Temporal lobe (tissue), 4 donors: ENCODE measurements at places on chromosomes 7 and 10. TPM values are rescaled to one million over a fixed set of nuclear protein-coding genes. Genes with fewer than 3 reads are reported as not detected.

Gene ASIC3
- 1.2 TPM for total RNA-seq

Gene DYNC1I1
- 147 TPM for total RNA-seq

Gene CALCR
- not detected for total RNA-seq

Gene GLI3
- total RNA-seq = 12.3 TPM

Gene ANKRD30A
- not detected for total RNA-seq

Gene NUDCD3
- 112 TPM for total RNA-seq

Gene TMEM270
- not detected for total RNA-seq

Gene FOXI2
- total RNA-seq = not detected

Gene IFIT3
- total RNA-seq = 4.4 TPM

Gene PALD1
- 4.9 TPM for total RNA-seq

Gene AQP1
- total RNA-seq = 1.5 TPM

Gene METTL2B
- 25.1 TPM for total RNA-seq

Gene DNAH11
- total RNA-seq = 3.2 TPM

Gene ARHGEF5
- total RNA-seq = 0.74 TPM

Gene PROSER2
- 0.98 TPM for total RNA-seq

Gene NODAL
- total RNA-seq = 2.0 TPM

Gene WAPL
- 50.6 TPM for total RNA-seq

Gene TMEM229A
- total RNA-seq = 0.74 TPM

Gene RBAK
- total RNA-seq = 13.8 TPM

Gene SEMA3A
- 29.5 TPM for total RNA-seq

Gene RBP4
- total RNA-seq = 5.9 TPM

Gene CTBP2
- total RNA-seq = 36.4 TPM

Gene OPALIN
- not detected for total RNA-seq

Gene ZNF365
- total RNA-seq = 16.2 TPM

Gene MYL10
- total RNA-seq = not detected

Gene SFRP5
- 1.2 TPM for total RNA-seq

Gene SKAP2
- total RNA-seq = 3.7 TPM

Gene HOXA6
- total RNA-seq = not detected

Gene STAG3
- 0.74 TPM for total RNA-seq

Gene FAM221A
- 6.9 TPM for total RNA-seq

Gene MACC1
- 0.25 TPM for total RNA-seq

Gene CYP26C1
- 0.25 TPM for total RNA-seq

Gene EPHB4
- total RNA-seq = 10.3 TPM

Gene TWIST1
- 0.74 TPM for total RNA-seq

Gene CELF2
- 129 TPM for total RNA-seq

Gene RPEL1
- total RNA-seq = not detected

Gene RELN
- 52.6 TPM for total RNA-seq

Gene CYP3A7
- not detected for total RNA-seq

Gene FAM20C
- 16.2 TPM for total RNA-seq

Gene IFIT1B
- total RNA-seq = 0.49 TPM

Gene OR2A42
- total RNA-seq = not detected

Gene GDF2
- total RNA-seq = not detected

Gene ETV1
- 34.4 TPM for total RNA-seq

Gene HERC4
- 66.4 TPM for total RNA-seq

Gene PSD
- 99.6 TPM for total RNA-seq

Gene CUZD1
- total RNA-seq = 0.98 TPM

Gene DPP6
- total RNA-seq = 49.7 TPM

Gene LRIT2
- not detected for total RNA-seq

Gene UCN3
- not detected for total RNA-seq

Gene IL15RA
- total RNA-seq = under 0.01 TPM
